Right ventricle myocardium superior (tissue), 1 donor: ENCODE measurements at places on chromosomes 1 and 21. TPM values are rescaled to one million over a fixed set of nuclear protein-coding genes. Genes with fewer than 3 reads are reported as not detected.

IFI16 gene
- 21.1 TPM for total RNA-seq

HES3 gene
- total RNA-seq, result not detected

MEX3A gene
- total RNA-seq, result 0.16 TPM

SLC22A15 gene
- 10.7 TPM for total RNA-seq

TRNP1 gene
- total RNA-seq, result 31.7 TPM

RGS4 gene
- total RNA-seq, result 0.78 TPM

GUCA2B gene
- not detected for total RNA-seq

SLC66A1 gene
- total RNA-seq, result 5.8 TPM

PM20D1 gene
- 1.9 TPM for total RNA-seq
